Karpas-422 (cell line): ENCODE measurements at places on chromosomes 16 and 17.

GRCh38 chr17:39963829-39964228 lies 1.0 kb downstream of the GSDMA start:
- no peak for DNase-seq

DNA sequence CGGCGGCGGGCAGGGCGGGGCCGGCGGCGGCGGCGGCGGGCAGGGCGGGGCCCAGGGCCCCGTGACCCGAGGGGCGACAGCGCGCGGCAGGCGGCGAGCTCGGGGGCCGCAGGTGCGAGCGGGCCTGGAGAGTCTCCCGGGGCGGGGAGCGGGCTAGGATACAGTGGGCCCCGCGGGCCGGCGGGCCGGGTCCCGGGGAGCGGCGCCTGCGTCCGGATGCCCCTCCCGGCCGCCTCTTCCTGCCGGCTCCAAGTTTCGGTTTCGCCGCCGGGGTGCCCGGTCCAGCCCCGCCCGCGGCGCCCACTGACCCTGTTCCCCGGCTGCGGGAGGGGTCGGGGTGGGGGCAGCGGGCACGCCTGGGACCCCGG lies at the start of gene RNF213:
RNF213 (plus strand) TSS at position 62 of the 368 bp plus-strand sequence. CDS start 2,830 bp downstream, outside the sequence.
- DNase-seq = peak; percentile 47

- no peak for DNase-seq
These were observed 32.9 kb downstream of the CFAP20 start for GRCh38 chr16:58096249-58096648.

DNA sequence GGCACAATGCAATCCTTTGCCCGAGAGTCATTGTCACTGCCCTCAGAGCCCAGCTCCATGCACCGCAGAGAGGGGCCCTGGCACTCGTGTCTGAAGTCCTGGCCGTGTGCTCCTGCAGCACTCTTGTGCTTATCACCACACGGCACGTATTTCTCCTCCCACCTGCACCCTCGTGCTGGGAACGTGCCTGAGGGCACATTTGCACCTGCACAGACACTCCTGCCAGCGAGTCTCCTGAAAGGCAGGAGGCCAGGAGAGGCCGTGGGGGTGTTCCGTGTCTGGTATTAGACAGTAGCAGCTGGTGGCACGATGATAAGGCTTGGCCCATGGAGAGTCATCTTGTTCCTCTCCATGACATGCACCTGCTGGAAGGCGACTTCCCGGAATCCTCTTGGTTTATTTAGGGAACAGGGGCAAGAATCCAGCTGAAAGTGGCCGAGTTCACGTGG lies 3.4 kb upstream of the ACSF3 start:
- DNase-seq = no peak

GRCh38 chr16:19785081-19785480 lies 67.0 kb downstream of the IQCK start:
- DNase-seq = no peak

GRCh38 chr17:73376152-73376551 lies 64.4 kb upstream of the CDC42EP4 start:
- DNase-seq = no peak

DNA sequence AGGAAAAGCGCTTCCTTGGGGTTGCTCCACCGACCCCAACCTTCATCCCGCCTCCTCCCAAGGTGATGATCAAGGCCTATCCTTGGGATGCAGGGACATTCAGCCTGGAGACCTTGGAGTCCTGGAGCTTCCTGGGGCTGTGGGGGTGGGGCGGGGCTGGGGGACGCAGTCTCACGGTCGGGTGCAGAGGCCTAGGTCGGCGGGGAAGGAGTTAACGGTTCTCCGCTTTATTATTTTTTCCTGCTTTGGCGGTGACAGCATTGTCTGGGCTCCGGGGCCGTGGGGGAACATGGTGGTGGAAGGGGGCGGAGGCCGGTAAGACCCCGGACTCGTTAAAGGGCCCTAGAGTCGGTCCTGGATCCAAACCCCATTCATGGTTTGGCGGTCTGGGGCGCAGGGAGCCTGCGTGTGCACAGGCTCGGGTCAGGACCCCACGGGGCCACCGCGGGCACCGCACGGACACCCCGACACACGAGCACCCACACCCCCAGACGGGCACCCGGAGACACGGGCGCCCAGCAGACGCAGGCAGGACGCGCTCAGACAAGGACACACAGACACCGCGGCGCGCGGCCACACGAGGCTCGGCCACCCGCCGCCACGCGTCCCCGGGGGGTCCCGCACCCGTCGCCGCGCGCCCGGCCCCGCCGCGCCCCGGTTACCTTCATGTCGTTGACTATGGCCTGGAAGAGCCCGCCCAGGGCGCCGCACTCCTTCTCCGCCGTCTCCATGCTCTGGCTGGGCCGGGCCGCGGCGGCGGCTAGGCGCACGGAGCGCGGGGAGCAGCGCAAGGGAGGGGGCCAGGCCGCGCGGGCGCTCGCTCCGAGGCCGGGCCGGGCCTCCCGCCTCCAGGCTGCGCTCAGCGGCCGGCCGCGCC lies 554 bp downstream of the MTSS2 start:
- DNase-seq = no peak

GRCh38 chr16:28858421-28858820 lies 5.2 kb upstream of the SH2B1 start:
- DNase-seq = no peak

- DNase-seq = no peak
These were observed 157.0 kb downstream of the C16orf95 start for GRCh38 chr16:87160234-87160636.

- no peak for DNase-seq
These were observed at the start of gene PRM2 for GRCh38 chr16:11276143-11276895. Gene PRM2 (minus strand): TSS chr16:11276480. CDS start chr16:11276370, 110 bp downstream.

DNA sequence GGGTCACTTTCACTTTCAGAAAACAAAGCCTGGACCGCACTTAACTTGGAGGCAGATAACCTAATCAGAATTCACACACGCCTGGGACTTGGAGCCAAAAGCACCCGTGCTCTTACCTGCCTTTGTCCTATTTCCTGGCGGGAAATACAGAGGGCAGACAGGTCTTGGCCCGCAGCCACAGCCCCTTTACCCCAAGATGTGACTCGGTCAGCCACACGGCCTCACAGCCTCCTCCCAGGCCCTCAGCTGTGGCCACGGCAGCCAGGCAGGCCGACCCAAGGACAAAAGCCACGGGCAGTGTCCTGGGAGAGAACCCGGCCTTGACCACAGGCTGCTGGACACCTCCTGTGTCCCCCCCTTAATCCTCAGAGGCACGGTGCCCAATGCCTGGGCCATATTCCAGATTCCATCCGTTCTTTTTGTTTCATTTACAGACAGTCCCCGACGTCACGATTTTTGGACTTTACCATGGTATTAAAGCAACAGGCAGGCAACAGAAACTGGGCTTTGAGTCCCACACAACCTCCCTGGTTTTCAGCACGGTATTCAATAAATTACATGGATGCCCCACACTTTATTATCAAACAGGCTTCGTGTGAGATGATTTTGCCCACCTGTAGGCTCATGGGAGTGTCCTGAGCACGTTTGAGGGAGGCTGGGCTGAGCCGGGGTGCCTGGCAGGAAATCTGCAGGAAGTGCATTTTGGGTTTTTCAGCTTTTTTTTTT lies 30.1 kb upstream of the GAA start:
- no peak for DNase-seq

DNA sequence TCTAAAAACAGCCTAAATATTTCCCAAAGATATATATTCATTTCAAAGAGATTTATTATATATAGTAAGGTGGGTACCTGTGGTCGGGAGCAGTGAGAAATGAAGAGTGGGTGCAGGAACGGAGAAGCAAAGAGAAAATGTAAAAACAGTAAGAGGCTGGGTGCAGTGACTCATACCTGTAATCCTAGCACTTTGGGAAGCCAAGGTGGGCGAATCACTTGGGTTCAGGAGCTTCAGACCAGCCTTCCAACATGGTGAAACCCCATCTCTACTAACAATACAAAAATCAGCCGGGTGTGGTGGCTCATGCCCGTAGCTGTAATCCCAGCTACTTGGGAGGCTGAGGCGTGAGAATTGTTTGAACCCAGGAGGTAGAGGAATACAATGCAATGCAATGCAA lies 257.1 kb downstream of the BCAS3 start:
- DNase-seq = no peak

DNA sequence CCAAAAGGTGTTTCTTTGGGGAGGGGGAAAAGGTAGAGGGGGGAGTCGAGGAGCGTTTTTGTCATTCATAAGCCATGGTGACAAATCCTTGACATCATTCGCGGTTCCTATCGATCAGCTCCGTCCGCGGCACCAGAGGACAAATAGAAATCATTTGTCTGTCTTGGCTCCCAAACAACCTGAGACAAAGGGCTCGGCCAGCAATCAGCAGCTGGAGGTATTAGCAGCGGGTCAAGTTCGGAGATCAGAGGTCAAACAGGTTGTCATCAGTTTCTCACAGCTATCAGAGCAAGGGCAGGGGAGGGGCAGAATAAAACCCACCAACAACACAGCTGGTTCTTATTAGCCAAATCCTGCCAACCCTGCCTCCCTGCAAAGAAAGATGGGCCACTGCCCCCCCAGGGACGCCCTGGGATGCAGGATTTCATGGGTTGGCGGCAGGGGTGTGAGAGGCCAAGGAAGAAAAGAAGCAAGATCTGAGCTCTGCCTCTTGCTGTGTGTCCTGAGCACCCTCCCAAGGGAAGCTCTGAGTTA lies 145.3 kb upstream of the LHX1 start:
- DNase-seq = no peak

DNA sequence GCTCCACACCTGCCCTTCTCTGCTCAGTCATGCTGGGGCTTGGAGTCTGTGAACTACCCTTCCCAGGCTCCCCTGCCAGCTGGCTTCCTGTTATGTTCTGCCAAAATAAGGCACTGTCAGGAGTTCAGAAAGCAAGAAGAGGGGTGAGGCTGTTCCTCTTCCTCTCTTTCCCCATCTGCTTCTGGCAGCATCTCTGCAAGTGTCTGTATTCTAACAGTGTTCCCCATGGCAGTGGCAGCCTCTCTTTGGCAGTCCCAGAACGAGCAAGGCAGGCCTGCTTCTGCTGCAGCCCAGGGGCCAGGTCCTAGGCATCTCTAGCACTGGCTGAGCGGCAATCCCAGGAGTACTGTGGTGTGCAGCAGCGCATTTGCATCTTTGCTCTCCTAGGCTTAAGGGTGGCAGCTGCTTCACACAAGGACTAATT lies 219.1 kb downstream of the STX8 start:
- DNase-seq = peak; percentile 92

- no peak for DNase-seq
These were observed 42.2 kb downstream of the ATP2C2 start for GRCh38 chr16:84410361-84411138.

DNA sequence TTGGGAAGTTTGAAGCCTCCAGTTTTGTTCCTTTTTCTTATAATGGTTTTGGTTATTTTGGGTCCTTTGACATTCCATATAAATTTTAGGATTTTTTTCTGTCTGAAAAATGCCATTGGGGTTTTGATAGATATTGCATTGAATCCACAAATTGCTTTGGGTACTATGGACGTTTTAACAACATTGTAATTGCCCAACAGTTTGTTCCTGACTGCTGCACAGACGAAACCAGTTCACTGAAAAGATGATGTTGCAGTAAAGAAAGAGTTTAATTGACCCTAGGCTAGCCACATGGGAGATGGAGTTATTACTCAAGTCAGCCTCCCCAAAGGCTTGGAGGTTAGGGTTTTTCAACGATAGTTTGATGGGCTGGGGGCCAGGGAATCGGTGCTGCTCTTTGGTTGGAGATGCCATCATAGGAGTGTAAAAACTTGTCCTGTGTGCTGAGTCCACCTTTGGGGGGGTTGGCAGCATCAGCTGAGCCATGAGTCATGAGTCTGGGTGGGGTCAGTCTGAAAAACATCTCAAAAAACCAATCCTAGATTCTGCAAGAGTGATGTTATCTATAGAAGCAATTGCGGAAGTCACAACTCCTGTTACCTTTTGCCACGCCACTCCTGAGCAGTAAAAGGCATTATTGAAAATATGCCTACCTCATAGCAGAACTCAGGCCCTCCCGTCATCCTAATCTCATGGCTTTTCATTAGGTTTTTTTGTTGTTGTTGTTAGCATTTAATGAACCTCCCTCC lies 2.7 kb upstream of the PRSS41 start:
- DNase-seq = no peak

- no peak for DNase-seq
These were observed 4.2 kb downstream of the CMTM4 start for GRCh38 chr16:66692341-66692740.

- no peak for DNase-seq
These were observed 32.1 kb upstream of the JPT2 start for GRCh38 chr16:1645914-1646525.

DNA sequence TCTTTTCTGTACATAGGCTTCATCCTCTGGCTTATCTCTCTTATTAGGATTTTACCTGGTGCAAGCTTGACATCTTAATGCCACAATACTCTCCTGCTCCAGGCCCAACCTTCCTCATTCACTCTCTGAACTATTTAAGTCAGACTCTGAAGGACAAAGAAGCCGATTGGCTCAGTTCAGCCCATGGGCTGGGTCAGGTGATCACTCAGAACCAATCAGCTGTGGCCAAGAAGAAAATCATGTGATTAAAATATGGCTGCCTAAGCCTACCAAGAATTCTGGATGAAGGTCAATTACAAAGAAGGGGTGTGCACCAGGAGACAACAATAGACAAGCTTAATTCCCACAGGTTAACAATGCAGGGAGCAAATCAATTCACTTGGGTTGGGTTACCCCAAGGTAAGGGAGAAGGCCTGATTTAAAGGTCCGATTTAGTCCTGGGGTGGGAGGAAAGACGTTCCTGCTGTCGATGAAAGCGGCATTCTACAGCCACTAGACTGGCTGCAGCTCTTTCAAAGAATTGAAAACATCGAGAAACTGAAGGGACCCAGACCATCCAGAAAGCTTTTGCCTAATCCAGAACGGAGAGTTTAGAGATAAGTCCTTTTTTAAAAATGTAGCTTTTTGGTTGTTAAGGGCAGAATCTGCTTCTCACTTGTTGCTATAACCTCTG lies 42.9 kb upstream of the NFAT5 start:
- peak; percentile 85 for DNase-seq

DNA sequence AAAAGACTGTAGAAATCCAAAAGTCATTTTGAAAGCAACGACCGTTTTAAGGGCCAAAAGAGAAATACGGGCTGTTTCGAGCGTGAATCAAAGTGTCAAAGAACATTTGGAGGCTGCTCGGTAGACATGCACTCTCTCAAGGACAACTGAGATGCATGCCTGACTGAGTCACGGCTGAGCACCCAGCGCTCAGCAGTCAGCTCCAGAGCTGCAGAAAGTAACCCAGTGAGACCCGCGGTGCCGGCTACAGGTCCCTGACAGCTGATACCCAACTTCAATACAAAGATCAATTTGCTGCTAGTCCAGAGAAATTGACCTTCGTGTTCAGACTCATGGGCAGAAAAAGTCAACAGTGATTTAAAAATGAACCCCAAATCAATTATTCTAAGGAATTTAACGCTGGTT lies 214.9 kb downstream of the STX8 start:
- no peak for DNase-seq

GRCh38 chr17:67689534-67690177 lies 28.1 kb upstream of the NOL11 start:
- peak; percentile 87 for DNase-seq

GRCh38 chr17:75979705-75980187 lies 706 bp downstream of the TEN1 start:
- DNase-seq = no peak
